ENCODE measurements at places on chromosomes 3 and 15.

DNA sequence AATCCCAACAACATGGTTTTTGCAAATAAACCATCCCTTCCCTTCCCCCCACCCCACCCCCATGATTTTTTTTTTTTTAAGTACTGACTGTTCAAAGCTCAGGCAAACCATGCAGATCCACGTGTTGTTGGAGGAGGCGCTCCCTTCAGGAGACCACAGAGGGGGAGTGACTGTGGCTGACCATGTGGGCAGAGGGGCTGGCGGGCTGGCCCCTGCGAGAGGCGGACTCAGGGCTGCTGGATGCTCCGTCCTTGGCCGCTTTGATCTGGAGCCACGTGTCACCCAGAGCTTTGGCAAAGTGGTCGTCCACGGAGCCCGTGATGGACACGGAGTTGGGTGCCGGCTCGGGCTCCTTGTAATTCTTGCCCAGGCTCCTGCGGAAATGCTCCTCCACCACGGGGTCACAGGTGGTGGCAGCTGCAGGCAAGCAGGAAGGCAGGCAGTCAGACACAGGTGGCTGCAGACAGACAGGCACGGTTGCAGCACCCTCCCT, 85.3 kb downstream of the VGLL4 start:
- no peak for DNase-seq

- DNase-seq = no peak
Observed at GRCh38 chr3:16614033-16615031, 9.1 kb upstream of the DAZL start.

- no peak for DNase-seq
Observed at GRCh38 chr15:40936709-40937666, 7.8 kb downstream of the DLL4 start.

- no peak for DNase-seq
Observed at GRCh38 chr3:3258281-3258680, 78.8 kb upstream of the CRBN start.

DNA sequence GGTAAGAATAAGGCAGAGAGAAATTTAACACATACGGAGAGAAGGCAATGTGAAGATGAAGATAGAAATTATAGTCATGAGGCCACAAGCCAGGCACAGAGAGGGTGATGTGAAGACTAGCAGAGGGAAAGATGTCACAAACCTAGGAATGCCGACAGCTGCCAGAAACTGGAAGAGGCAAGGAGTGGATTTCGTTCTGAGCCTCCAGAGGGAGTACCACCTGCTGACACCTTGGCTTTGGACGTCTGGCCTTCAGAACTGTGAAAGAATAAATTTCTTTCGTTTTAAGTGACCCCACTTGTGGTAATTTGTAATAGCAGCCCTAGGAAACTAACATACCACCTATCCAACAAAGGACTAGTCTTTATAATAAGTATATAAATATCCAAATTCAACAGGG, 5.0 kb upstream of the SGO1 start:
- no peak for DNase-seq
